ENCODE measurements at places on chromosomes 1 and 21.

DNA sequence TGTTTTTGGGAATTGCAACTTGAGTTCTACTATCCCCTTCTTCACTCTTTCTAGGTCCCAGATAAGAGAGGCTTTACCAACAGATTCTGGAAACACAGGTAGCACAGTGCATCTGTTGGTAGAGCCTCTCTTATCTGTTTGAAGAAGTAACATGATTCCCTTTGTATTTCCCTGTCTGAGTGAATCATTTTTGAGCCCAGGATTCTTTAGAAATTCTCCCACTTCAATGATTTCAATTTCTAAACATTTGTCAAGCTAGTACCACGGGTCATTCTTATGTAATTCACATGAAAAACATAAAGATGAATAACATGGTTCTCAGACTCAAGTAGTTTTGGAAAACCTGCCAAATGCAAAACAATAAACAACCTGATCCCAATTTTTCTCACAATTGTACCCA, 72.0 kb upstream of the DUSP10 start:
- DNase-seq, result no peak

DNA sequence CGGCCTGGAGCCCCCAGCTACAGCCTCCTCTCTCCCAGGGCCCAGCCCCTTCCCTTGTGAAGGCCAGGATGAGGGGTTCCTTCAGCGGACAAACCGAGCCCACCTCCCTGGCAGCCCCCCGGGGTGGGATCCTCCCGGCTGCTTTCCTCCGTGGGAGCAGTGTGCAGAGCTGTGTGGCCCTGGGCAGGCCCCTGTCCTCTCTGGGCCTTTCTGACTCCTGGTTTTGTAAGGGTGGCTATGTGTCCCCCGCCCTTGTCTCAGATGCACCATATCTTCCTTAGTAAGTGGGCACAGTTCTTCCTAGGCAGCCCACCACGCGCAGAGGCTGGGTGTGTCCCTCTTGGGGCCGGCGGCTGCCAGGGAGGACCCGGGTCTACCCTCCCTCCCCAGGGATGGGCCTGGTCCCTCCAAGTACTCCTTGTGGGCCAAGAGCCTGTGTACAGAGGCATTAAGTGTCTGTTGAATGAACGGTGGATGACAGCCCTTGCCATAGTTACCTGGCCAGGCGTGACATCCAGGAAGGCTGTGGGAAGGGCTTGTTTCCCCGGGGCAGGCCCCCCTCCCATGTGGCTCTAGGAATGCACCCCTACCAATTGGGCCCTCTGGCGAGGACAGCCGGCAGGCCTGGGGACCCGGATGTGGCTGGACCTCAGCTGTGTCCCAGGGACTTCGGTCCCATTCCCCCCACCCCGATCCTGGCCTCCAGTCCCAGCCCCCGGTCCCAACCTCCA, 3.8 kb downstream of the SMIM1 start:
- DNase-seq, result no peak

GRCh38 chr1:168617974-168618750, 41.8 kb downstream of the XCL1 start:
- peak; percentile 78 for DNase-seq

DNA sequence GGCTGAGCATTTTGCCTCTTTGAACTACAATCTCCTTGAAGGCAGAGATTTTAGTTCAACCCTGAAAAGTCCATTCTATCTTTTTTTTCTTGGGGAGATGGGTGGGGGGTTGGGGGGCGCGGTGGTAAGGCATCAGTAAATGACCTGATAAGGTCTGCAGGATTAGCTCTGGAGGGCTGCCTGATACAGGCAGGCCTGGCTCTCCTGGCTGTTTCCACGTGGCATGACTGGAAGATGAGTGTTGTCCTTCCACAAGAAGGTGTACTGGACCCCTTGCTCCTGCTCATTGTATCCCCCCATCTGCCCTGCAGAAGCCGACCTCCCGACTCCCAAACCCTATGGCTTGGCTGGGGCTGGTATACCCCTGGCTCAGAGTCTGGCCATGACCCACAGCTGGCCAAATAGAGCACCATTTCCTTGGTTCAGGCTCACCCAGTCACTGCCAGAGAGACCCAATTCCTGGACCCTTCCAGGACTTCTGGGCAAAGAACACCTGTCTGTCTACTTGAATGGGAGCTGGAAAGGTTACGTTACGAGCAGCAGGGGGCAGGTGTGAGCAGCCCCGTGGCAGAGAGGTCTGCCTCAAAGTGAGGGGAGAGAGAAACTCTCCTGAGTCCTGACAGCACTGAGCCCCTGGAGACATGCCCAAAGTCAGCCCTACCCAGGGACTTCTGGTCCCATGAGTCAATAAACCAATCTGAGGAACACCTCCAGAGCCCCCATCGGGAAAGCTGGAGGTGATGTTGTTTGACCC, 17.0 kb downstream of the DHRS3 start:
- no peak for DNase-seq

GRCh38 chr21:34019402-34019801, 54.0 kb upstream of the MRPS6 start:
- no peak for DNase-seq

DNA sequence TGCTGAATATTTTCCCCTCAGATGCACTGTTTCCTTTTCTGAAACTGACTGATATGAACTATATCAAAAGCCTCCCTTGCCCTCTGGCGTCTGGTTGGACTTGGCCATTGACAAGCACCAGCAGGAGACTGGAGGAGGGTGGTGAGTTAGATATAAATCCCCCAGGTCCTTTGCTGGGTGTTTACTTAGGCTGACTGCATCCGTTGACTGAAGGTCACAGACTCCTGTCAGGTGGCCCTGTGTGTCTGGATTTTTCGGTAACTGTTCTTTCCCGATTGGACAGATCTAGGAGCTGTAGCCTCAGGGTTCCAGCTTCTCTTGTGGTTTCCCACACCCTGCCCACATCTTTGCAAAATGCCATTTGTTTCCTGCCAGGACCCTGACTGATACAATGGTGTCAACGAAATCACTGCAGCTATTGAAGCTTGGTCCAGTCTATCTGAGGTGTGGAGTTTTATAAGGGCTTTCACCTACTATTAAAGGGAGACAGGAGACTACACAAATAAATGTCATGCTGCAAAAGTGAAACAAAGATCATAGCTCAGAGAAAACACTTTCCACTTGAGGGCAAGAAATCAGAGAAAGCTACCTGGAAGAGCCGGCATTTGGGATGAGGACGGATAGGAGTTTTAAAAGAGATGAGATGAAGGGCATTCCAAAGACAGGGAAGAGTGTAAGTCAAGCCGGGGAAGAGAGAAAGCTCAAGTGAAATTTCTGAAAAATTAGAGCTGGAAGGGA, 1.5 kb upstream of the MAGI3 start:
- DNase-seq, result no peak

DNA sequence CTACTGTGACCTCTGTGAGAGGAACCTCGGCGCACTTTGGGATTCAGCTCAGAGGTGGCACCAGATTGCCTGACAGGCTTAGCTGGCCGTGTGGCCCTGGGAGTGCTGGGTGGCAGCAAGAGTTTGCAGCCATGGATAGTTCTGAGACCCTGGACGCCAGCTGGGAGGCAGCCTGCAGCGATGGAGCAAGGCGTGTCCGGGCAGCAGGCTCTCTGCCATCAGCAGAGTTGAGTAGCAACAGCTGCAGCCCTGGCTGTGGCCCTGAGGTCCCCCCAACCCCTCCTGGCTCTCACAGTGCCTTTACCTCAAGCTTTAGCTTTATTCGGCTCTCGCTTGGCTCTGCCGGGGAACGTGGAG, 67.5 kb downstream of the DISC1 start:
- peak; percentile 70 for DNase-seq

DNA sequence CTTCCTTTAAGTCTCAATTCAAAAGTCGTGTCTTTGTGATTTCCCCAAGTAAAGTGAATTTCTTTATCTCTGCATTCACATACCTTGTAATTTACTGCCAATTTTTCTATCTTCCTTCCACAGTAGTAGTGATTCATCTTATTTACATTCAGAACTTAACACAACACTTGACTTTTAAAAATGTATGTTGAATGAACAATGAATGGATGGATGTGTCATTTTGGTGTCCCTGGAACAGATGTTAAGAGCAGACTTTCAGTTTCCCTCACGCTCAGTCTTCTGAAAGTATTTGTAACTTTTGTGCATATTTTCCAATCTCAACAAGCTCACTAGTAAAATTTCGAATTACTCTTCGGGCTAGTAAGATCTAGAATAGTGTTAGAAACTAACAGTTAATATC, 352.0 kb downstream of the HHIPL2 start:
- no peak for DNase-seq

DNA sequence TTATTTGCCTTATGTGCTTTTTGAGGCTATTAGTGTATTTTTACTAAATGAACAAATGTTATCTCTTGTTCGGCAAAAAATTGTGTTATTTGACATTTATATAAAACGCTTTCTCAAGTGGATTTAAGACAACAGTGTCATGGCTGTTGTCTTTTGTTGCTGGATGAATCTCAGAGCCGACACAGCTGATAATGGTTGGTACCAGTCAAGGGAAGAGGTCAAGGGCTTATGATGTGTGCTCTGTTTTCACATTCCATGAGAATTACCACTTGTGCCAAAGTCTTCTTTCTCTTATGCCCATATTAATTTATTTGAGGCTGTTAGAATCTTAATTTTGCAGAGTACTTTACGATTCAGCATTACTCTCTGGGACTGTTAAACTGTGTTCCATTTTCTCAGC, 17.9 kb upstream of the CD101 start:
- no peak for DNase-seq

- DNase-seq, result no peak
Observed at GRCh38 chr1:1024771-1025699, 5.1 kb downstream of the AGRN start.

DNA sequence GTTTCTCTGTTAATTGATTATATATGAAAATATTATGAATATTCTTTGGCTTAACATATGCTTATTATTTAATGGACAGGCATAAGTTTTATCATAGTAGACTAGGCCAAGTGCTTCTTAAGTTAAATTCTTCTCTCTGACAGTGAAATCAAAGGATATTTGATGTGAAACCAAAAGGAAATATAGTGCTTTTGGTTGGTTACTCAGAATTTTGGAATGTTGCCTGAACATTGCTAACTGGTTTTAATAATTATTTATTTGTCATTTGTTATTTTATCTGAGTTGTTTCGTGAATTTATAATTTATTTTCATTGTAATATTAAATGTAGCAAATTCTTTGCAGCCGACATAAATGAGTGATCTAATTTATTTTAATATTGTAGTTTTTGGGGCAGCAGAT, 18.3 kb downstream of the HOOK1 start:
- no peak for DNase-seq

- no peak for DNase-seq
Observed at GRCh38 chr1:178745260-178745659, 20.2 kb downstream of the RALGPS2 start.

- no peak for DNase-seq
Observed at GRCh38 chr21:44842721-44843445, 25.0 kb upstream of the SUMO3 start.

DNA sequence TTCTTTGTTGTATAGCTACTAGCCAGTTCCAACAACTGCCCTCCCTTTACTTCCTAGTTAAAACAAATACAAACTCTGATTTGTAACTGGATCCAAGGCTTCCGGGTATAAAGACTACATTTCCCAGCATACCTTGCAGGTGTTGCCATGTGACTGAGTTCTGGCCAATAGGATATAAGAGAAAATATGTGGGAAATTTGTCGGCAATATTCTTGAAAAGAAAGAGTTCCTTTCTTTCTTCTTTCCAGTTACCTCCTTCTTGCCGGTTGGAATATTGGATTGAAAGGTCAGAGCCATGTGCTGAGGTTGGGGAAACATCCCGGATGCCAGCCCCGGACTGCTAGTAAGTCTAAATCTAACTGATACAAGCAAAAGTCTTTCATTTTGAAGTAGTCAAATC, 23.0 kb upstream of the ZBTB40 start:
- no peak for DNase-seq

DNA sequence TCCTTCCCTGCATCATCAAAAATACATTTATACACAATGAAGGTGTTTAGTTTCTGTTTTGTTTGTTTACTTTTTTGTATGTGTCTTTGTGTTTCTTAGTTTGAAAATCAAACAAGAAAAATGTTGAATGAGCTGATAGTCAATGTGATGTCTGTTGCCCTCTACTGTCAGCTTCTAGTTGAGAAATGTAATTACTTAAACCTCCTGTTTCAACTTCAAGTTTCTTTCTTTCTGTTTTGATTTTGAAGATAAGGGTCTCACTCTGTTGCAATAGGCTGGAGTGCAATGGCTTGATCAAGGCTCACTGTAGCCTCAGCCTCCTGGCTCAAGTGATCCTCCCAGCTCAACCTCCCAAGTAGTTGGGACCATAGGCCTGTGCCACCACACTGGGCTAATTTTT, 37.5 kb downstream of the SPTA1 start:
- DNase-seq, result no peak

DNA sequence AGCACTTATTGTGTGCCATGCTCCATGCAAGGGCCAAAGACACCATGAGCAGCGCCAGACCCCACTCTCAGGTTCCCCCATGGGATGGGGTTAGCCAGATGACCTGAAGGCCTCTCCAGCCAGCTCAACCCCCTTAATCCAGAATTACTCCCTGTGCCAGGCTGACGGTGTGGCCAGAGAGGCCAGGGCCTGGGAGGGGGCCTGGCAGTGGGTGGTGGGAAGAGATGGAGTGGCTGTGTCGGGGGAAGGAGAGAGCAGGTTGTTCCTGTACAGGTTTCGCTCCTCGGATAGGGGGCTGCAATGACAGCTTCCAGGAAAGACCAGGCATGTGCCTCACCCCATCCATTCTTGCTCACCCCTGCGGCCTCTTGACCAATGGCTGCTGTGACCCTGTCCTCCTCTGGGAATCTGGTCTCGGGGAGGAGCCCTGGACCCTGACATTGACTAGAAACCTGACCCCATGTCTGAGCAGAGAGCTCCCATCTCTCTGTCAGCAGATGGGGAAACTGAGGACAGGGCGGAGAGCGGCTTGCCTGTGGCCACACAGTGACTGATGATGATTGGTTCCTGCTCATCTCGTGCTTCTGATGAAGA, 345.3 kb downstream of the MATN1 start:
- no peak for DNase-seq

DNA sequence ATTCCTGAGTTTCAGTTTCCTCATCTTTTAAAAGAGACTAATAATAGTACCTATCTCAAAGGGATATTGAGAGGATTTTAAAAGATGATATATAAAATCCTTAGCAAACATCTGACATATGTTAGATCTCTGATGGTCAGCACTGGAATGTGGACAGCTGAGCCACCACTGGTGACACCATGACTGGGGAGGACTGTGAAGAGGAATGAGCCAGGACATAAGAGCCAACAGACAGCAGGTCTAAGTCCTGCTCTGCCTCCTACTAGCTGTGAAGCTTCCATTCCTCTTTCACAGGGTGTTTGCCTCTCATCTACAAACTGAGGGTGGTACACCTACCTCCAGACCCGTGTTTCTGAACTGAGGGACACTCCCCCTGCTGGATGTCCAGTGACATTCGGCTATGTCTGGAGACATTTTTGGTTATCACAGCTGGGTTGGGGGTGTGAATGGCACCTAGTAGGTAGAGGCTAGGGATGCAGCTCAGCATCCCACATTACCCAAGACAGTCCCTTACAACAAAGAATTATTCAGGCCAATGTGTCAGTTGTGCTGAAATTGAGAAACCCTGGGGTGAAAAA, 109.1 kb upstream of the OLIG2 start:
- no peak for DNase-seq
